ENCODE measurements at places on chromosomes 5 and 9.

- DNase-seq = no peak
Measured at GRCh38 chr5:76451031-76451701, 48.1 kb downstream of the IQGAP2 start.

DNA sequence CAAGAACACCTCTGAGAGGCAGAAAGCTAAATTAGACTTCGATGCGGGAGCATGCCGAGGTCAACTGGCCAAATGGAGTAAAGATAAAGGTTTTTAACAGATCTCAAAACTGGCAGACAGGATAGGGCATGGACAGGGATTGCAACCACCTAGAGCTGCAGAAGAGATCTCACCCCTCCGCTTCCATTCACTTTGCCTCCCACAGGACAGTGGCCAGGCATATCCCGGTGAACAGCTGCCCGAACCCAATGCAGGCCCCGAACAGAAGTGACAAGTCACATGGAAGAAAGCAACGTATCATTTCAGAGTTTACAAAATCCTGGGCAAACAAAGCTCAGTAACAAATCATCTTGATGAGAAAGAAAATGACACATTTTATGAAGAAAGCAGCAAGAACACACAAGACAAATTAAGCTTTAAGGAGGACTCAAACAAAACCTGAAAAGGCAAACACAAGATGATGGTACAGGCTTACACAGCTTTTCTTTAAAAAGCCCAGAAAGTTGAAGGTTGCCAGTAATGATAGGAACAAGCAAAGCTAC, 18.4 kb downstream of the RNF130 start:
- DNase-seq = no peak

- no peak for DNase-seq
Measured at GRCh38 chr5:36217988-36218387, 23.7 kb downstream of the NADK2 start.

- DNase-seq = peak; percentile 79
Measured at GRCh38 chr9:97923529-97924108, 1.3 kb upstream of the TRMO start.

- DNase-seq = no peak
Measured at GRCh38 chr9:18154661-18155060, 319.3 kb upstream of the ADAMTSL1 start.

GRCh38 chr9:81538890-81539289, 150.5 kb downstream of the TLE1 start:
- DNase-seq = no peak

GRCh38 chr9:33051144-33051543, 25.3 kb downstream of the SMU1 start:
- no peak for DNase-seq

GRCh38 chr9:127786773-127787104, 905 bp downstream of the CDK9 start:
- DNase-seq = no peak

- DNase-seq = no peak
Measured at GRCh38 chr5:5741418-5741817, 318.9 kb downstream of the ICE1 start.

DNA sequence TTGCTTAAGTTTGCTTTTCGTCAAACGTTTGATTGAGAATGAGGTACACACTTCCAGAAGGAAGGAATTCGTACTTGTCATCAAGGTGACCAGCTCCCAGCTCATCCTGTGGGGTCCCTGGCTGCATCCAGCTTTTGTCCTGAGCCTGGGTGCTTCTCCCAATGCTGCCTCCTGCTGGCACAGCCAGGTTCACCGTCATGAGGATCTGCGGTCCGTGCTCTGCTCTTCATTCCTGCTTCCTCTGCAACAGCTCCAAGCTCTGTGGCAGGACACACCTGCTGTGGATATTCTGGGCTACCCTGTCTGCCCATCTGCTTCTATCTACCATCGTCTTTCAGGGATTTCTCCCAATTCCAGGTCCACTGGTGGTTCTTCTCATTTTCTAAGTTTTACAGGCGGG, 13.3 kb upstream of the UBE2QL1 start:
- no peak for DNase-seq

- DNase-seq = no peak
Measured at GRCh38 chr9:71118324-71118723, 3.1 kb downstream of the TRPM3 start.

DNA sequence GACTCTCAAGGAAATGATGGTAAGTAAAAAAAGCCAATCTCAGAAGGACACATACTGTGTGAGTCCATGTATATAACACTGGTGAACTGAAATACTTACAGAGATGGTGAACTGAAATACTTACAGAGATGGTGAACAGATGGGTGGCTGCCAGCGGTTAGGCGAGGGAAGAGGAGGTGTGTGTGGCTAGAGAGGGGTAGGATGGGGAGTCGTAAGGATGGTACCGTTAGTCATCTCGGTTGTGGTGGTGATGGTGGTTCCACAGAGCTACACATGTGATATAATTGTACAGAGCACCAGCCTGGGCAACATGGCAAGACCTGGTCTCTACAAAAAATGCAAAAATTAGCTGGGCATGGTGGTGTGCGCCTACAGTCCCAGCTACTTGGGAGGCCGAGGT, 113.6 kb upstream of the RAPGEF1 start:
- peak; percentile 16 for DNase-seq

DNA sequence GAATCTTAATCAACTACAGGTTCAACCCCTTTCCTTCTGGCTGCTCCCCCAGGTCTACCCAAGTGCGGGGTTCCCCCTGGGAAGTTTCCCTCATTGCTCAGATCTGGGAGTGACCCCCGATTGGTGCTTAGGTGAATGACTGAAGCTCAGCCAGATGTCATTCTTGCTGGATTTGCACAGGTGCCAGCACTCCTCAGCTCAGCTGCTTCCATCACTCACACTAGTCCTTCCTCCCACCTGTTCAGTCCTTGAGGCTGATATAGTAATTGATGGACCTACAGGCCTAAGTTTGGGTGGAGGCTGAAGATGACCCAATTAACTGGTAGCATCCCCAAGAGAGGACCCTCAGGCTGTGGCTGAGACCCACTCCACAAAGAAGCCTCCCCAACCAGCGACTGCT, 32.9 kb downstream of the PRLR start:
- no peak for DNase-seq

DNA sequence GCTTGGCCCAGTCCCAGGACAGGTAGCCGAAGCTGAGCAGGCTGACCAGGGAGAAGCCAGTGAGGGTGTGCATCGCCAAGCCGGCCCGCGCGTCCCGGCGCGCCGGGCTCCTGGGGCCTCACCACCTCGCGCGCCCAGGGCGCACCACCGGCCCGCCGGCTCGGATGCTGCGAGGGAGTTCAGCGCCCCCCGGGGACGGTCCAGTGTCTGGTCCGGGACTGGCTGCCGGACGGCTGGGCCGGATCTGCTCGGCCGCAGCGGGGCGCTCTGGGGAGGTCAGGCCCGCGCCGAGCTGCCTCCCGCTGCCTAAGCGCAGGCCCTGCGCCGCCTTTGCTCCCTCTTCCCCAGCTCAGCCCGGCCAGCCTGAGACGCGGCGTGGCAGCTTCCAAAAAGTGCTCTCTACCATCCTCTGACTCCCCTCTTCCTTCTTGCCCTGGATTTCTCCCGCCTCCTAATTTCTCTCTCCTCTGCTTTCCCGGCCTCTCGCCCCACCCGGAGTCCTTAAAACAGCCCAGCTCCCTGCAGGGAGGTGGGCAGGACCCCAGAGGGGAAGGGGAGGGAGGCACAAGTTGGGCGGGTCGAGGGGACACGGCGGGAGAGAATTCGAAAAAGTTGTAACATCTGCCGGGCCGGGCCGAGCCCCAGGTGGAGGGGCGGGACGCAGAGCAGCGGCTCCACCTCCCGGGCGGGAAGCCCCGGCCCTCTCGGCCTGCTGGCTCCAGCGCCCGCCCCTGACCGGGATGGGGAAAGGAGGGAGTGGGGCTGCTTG, at the start of gene ARSI:
Gene ARSI (minus strand): TSS at position 605 of the 769 bp plus-strand sequence. CDS start 532 bp downstream, at position 73.
- DNase-seq = no peak

- no peak for DNase-seq
Measured at GRCh38 chr9:137237759-137238726, 3.0 kb upstream of the TUBB4B start.

Measured in stimulated activated CD4-positive, alpha-beta T cell treated with anti-CD3 and anti-CD28 coated beads, Interleukin-4, amount 100 ng/mL, for 24 hours (primary cell).